ENCODE measurements at places on chromosomes 5 and 9.

DNA sequence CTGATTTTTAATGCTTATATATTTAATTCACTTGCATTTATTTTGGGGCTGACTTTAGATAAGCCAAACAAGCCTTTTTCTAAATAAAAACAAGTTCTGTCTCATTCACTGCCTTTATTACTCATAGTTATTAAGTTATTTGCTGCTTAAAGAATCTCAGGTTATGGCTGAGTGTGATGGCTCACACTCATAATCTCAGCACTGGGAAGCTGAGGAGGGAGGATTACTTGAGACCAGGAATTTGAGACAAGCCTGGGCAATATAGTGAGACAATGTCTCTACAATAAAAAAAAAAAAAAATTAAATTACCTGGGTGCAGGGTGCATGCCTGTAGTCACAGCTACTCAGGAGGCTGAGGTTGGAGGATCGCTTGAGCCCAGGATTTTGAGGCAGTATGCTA is 85.0 kb upstream of the MAN2A1 start:
- no peak for DNase-seq

DNA sequence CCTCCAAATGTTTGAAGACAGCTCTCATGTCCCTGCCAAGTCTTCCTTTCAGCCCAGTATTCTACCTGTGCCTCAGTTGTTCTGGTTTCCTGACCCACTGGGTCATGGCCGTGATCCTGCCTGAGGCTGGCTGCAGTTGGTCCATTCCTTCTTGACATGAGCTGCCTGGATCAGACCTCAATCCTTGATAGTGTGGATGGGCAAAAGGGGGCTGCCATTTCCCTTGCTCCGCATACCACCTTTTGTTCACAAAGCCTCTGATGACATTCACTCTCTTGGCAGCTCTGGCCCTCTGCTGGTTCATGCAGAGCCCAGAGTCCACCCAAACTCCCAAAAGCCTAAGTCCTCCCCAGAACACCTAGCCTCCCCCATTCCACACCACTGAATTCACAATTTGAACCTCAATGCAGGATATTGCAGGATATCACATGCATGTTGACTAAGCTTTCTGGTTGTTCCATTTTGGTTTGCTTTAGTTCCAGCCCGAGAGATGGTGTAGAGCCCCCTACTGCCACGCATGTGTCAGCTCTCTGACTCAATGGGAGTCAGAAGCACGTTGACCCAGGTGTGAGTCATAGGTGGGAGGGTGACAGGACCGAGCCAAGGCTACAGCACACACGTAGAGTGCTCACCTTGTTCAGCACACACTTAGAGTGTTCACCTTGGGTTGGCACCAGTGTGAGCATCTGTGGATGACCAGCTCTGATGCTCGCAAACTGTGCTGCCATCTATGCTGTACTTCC is 137.2 kb downstream of the MTX3 start:
- DNase-seq: no peak

- DNase-seq: no peak
Measured at GRCh38 chr9:29873579-29873978, 2300.3 kb upstream of the C9orf72 start.

- DNase-seq: no peak
Measured at GRCh38 chr5:44646016-44646415, 162.7 kb upstream of the MRPS30 start.

- DNase-seq: no peak
Measured at GRCh38 chr5:72228960-72229359, 91.1 kb downstream of the MRPS27 start.

DNA sequence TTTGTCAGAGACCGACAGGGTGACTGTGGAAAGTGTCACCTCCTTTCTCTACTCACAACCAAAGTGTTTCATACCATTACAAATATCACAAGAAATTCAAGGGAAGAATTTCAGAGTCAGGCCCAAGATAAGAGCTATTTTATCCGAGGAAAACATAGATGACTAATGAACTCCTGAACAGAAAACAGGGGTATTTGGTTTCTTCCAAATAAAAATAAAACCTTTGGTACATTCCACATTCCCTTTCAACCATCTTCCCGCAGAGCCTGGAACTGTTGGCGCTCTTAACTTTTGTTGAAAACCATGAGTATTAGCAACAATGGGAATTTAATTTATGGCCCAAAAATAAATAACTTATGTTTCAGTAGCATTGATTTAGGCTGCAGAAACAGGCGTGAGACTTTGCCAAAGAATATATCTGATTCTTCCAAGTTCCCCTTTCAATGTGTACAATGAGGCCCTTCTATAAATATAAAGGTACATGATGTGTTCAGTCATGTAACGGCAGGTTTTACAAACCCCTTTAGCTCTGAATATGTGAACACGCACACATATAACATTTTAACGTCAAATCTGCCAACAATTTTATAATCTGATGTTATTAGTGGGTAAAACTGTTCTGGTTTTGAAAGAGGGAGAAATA is 69.5 kb downstream of the RETREG1 start:
- no peak for DNase-seq

- DNase-seq: no peak
Measured at GRCh38 chr5:93476251-93476742, 104.7 kb downstream of the NR2F1-AS1 start.

DNA sequence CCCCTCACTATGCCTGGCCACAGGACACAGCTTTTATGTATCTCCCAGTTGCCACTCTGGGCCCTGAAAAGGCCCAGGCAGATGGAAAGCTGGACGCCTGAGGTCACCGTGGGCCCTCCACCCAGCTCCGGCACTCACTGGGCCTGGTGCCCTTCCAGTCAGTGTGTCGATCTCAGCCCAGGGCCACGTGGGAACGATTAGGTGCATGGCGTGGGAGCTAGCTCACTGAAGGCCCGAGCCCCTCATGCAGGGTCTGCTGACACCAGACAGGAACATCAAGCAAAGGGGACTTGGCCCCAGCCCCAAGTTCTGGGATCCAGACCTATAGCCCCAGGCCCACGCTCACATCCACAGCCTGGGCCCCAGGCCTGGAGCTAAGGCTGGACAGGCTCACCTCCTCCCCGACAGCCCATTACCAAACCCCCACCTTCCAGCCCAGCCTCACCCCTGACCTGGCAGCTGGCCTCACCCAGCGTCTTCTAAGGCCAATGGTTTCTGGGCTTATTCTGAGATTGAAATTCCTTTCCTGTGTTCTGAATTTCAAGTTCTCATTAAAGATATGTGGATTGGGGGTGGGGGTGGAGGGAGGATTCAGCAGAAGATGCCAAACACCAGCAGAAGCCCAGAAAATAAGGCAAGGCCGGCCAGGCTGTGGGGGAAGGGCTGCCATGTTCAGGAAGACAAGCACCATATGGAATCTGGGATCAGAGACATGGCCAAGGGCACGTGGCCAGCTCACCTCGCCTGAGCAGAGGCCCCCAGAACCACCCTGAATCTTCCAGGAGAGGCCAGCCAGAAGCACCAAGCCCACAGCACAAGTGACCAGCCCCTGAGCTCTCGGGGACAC is 74.5 kb downstream of the ADAMTS2 start:
- DNase-seq: no peak

DNA sequence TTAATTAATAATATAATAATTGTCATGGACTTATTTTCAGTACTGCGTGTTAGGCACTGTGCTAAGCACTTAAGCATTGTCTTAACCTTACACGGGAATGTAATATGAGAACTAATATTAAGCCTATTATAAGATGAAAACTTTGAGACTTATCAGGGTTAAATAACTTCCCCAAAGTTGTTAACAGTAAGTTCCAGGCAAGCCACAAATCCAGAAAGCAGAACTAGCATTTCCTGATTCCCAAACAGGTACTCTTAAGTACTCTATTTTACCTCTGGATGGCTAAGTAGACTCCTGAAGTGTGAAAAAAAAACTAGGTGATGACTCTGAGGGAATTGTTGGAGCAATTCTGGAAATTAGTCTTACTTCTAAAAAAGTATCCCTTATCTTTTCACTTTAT is 23.8 kb downstream of the GABRG2 start:
- no peak for DNase-seq

DNA sequence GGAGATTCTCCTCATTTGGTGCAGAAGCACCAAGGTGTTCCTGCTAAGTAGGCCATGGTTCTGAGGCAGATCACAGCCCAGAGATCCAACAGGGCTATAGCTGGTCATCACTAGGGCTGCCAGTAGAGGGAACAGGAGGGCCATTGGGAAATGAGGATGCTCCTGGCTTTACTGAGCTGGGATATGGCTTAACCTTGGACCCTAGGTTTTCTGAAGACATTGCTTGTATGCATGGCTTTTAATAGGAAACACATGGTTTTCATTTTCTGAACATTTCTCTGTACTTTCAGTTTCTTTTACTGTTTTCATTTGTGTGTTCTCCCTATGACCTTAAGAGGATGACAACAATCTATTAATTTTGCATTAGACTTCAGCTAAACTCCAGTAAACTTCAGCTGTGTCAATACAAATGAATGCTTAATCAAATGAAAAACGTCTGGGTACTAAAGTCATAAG is at the start of gene IFNW1:
Gene IFNW1 (minus strand): TSS at position 406 of the 456 bp plus-strand sequence. CDS start 262 bp downstream, at position 144.
- no peak for DNase-seq

- DNase-seq: no peak
Measured at GRCh38 chr5:5353681-5354080, 68.8 kb upstream of the ICE1 start.

DNA sequence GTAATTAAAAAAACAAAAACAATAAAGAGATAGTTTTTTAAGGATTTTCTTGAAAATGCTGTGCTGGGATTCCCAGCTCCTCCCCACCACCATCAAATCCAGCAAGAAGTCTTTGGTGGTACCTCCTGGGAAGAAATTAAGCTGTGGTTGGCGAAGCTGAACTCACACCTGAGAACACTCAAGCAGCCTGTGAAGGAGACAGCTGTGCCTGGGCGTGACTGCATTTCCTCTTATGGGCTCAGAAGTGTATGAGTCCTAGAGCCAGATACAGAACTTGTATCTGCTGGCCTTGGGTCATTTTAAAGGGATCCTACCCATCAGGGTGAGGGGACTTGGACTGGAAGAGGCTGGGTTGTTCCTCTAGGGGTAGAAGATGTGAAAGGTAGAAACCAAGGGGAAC is 561.2 kb upstream of the SGCD start:
- no peak for DNase-seq

- DNase-seq: no peak
Measured at GRCh38 chr5:116872986-116873385, 298.4 kb upstream of the SEMA6A start.

DNA sequence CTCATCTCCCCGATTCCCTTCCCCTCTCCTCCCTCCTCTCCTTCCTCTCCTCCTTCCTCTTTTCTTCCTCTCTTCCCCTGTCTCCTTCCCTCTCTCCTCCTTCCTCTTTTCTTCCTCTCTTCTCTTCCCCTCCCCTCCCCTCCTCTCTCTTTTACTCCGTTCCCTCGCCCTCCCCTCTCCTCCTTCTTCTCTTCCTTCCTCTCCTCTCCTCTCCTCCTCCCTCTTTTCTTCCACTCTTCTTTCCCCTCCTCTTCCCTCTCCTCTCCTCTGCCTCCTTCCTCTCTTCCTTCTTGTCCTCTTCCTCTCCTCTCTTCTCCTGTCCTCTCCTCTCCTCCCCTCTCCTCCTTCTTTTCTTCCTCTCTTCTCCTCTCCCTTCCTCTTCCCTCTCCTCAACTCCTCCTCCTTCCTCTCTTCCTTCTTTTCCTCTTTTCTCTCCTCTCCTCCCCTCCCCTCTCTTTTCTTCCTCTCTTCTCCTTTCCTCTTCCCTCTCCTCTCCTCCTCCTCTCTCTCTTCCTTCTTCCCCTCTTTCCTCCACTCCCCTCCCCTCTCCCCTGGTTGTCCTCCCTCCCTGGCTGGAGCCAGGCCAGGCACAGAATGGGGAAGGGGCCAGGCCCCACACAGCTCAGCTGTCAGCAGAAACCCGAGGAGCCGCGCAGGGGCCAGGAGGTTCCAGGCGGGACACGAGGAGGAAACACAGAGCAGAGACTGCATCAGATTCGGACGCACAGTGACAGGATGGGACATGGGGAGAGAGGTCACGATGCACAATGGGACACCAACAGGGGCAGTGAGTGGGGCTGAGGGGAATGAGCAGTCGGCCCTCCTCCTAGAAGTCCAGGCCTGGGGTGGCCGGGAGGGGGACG is 48.0 kb downstream of the CAMK2A start:
- no peak for DNase-seq

DNA sequence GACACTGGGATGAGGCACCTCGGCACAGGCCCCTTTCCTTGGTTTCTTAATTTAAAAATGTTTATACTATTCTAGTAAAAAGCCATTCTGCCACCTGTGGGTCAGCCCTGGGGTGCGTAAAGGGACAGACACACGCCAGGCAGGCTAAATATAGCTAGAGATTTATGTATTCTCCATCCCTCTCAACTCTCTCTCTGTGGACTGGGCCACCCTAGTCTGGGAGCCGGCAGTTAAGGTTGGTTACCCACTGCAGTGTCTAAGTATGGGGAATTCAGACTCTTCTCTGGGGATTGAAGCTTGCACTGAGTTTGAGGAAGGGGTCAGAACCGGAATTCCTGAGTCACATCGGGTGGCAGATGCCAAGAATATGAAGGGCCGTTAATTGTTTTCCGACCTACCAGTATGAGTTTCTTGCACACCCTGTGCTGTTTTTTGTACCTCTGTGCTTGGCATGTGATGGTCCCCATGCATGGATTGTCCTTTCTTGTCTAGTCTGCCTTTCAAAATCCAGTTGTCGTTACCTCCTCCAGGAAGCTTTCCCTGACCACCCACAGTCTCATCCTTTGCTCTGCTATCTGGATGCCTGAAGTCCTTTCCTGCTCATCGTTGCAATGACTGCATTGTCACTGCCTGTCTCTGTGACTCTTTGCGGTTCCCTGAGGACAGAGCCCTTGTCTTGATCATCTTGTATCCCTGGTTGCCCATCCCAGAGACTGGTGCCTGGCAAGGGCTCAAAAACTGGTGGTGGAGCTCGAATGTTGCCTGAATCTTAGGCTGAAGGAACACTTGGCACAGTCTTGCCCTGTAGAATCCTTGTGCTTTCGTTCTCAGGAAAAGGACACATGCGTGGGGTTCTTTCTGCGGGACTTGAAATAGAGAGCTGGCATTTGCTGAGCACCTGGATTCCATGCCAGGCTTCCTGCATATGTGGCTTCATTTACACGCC is 2.1 kb downstream of the NEURL1B start:
- DNase-seq: no peak

DNA sequence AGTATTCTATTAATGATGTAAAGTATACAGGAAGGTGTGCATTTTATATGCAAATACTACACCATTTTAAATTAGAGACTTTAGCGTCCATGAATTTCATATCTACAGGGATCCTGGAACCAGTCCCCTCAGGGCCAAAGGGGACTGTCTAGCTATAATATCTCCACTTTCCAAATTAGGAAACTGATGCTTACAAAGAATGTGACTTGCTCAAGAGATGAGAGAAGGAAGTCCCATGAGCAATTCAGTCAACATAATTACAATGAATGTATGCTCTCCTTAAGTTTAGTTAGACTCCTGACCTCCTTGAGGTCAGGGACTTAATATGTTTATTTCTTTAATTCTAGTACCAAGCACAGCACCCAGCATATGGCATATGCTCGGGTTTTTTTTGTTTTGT is 23.7 kb downstream of the NIPBL start:
- no peak for DNase-seq

GRCh38 chr5:52842111-52842510 is 54.4 kb downstream of the ITGA1 start:
- DNase-seq: no peak

Measured in RPMI8226 (cell line).